ENCODE measurements at places on chromosomes 6 and 20.

GRCh38 chr6:52263709-52264540 lies 19.6 kb upstream of the IL17F start:
- DNase-seq = peak; percentile 82

DNA sequence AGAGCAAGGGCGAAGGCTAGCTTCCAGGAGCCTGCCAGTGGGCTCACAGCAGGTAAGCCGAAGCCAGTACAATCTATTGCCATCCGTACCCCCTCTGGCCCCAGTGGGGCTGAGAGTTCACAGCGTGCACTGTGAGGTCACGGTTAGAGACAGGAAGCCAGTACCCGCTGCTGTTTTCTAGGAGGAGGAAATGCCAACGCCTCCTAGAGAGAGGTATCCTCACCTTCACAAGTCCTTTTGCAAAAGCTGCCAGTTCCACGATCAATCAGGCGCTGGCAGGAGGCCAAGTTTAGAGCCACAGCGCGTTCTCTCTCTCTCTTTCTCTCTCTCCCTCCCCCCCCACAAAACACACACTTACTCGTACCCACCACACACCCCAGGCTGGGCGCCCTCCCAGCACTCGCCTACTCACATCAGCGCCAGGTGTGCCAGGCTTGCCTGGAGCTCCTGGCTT lies 22.5 kb downstream of the COL9A1 start:
- no peak for DNase-seq

DNA sequence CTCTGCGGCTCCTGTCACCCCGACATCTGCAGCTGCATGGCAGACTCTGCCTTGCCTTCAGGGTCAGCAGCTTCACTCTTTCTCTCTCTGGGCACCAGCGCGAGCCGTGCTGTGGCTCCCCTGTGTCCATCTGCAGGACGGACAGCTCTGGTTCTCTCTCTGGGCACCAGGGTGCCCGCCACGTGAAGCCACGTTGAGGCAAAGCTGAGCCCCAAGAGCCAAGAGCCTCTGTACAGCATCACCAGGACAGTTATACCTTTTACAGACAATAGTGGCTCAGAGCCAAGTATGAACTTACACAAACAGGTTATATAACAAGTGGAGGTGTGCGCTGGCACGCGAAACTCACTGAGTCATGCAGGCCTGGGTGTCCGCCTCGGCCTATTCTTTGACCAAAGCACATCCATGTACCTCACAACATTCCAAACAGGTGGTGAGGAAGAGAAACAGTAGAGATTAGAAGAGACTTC lies 50.8 kb downstream of the FAM50B start:
- no peak for DNase-seq

GRCh38 chr6:79993012-79993910 lies 11.2 kb upstream of the TTK start:
- no peak for DNase-seq

GRCh38 chr6:24854077-24854666 lies 55.5 kb upstream of the ARMH2 start:
- DNase-seq = no peak

DNA sequence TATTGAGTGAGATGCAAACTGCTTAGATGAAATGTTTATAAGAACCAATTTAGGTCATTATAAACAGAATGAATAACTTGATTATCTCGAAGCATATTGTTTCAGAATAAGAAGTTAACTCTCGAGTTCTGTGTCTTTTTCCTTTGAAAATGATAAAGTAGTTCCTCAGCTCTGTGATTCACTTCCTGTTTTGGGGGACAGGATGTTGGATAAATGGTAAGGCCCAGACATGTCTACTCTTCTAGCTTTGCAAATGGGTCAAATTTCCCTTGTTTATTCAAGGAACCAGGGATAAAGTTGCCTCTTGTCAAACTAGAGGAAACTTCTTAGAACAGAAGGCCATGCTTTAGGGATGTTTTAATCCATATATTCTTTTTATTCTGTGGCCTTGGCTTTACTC lies 246.9 kb downstream of the SOX4 start:
- DNase-seq = peak; percentile 41

- no peak for DNase-seq
These were observed 21.7 kb upstream of the EPB41L1 start for GRCh38 chr20:36132802-36133211.

- DNase-seq = no peak
These were observed 1643.3 kb downstream of the GRIK2 start for GRCh38 chr6:103036846-103037245.

DNA sequence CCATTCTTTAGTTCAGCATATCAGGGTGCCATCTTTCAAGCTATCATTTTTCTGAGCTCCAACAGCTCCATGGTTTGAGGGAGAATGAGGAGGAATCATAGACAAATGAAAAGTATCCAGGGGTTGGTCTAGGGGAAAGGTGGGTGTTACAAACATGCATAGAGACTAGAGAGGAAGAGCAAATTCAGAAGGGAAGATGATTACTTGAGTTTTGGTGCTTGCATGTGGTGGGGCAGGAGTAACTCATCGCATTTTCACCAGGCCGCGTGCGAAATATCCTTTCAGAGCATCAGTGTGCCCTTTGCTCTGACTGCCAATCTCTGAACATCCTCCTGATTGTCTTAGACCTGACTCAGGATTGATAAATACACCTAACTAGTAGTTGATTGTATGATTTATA lies 7.7 kb upstream of the BICRAL start:
- no peak for DNase-seq

- no peak for DNase-seq
These were observed 30.8 kb downstream of the GSTA4 start for GRCh38 chr6:52964318-52964717.

GRCh38 chr6:29653452-29654038 lies 3.3 kb upstream of the MOG start:
- peak; percentile 92 for DNase-seq

GRCh38 chr6:10624836-10625235 lies 69.6 kb downstream of the C6orf52 start:
- DNase-seq = no peak

- peak; percentile 54 for DNase-seq
These were observed 230.5 kb downstream of the ZMYND8 start for GRCh38 chr20:47125758-47126591.

GRCh38 chr20:47886454-47887041 lies 101.3 kb upstream of the SULF2 start:
- DNase-seq = no peak

DNA sequence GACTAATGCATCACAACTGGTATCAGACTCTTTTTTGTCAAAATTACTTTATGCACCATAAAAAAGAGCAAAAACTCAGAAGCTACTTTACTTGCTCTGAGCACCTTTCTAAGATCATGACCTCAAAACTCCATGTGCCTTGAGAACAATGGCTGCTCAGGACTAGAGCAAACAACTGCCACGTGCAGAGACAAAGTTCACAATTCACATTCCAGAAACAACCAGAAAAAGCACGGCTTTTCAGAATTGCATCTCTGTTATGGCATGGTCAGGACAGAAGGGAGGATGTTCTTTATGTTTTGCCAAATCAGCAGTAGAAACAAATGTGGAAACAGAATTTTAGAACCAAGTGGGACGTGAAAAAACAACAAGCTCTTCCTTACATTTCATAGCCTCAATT lies 70.5 kb downstream of the CNKSR3 start:
- no peak for DNase-seq

Data from choroid plexus epithelial cell (primary cell).